ENCODE measurements at places on chromosomes 1 and 21.

- no peak for DNase-seq
Observed at GRCh38 chr21:33540711-33541104, 1.2 kb downstream of the GART start.

- no peak for DNase-seq
Observed at GRCh38 chr21:36917471-36918158, 48.9 kb downstream of the HLCS start.

- DNase-seq: no peak
Observed at GRCh38 chr1:79903321-79903720, 896.8 kb upstream of the ADGRL4 start.

DNA sequence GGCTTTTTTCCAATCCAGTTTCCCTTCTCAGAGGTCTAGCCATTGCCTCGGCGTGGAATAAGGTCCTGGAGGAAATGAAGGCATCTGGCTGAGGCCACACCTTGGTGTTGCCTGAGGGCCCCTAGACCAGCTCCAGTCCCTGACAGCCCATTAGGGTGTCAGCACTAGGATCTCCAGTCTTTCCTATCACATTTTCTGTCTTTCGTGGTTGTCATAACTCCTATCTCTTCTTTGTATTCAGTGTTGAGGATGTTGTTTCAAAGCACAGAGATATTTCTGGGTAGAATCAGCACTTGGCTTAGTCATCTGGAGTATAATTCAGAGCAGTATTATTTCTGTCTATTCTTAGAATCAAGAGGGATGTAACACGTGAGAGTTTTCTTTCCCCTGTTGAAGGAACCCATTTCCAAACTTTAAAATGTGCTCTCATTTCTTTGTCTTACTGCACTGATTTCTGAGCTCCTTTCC is 844.3 kb downstream of the KCNT2 start:
- DNase-seq: no peak

GRCh38 chr1:172815740-172816139 is 156.8 kb downstream of the FASLG start:
- DNase-seq: no peak

DNA sequence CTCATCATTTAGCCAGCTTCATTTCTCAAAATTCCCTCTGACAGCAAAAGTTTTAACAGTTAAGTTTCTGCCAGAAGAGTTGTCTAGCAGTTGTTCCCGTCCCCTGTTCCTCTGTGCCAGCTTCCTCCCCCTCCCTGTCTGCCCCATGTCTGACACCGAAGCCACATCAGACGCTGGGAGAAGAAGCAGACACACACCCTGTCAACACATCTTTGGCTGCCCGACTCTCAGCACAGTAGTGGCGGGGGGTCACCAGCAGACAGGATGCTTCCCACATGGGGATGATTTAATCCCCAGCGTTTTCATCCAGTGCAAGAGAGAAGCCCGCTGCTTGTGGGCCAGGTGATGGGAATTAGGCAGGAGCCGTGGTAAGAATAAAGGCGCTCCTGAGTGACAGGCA is 379.4 kb upstream of the RUNX1 start:
- DNase-seq: no peak

All from esophagus squamous epithelium (tissue), 5 donors.